CD4-positive, alpha-beta T cell treated with Interleukin-21 for 1 hour (primary cell): ENCODE measurements at places on chromosomes 12 and 14.

GRCh38 chr12:74145328-74145727 is 392.3 kb upstream of the ATXN7L3B start:
- no peak for DNase-seq

DNA sequence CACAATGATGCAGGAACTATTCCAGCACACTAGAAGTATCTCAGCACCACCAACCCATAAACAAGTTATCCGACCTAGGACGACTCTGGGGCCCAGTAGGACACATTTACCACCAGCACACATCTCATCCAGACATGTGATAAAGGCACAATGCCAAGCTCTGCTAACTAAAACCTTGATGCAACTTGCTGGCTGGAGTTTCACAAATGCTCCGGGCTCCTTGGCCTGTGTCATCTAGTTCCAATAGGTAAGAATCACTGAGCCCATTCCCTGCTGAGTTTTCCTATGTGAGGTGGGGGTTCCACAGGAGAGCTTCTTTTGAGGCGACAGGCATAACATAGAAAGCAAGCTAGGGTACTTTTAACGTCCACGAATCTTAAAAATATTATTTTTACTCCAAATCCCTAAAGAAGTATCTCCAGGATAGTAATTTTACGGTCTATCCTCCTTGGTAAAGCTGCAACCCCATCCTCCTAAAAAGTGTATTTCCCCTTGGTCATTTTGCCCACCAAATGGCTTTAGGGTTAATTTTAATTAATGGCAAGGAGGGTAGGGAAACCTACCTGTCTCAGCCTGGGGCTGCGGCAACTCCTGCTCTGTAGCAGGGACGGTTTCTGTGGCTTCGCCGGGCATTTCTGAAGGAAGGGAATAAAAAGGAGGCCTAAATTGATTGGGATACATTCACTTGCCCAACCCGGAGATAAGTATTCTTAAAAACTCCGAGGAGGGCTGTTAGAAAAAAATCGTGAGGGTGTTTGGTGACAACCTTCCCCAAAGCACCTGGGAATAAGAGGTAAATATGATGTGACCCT is 1.0 kb downstream of the NACA start:
- peak; percentile 13 for DNase-seq

- DNase-seq = no peak
These were observed 291.7 kb upstream of the FAR2 start for GRCh38 chr12:28857369-28857768.

DNA sequence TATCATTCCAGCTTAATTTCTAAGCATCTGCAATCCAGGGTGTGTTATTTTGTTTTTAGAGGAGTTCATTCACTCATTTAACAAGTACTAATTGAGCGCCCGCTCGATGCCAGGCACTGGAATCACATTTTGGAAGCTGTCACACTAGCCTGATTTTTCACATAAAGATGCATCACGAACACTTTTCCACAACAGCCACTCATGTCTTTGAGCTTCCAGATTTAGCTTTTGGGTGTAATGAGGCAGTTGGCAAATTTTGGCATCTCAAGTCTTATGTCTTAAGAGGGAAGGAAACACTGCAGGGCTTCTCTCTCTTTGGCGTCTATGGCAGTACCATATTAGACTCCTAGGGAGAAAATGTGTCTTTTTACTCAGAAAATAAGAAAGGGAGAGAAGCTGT is 14.0 kb downstream of the NRXN3 start:
- DNase-seq = no peak

DNA sequence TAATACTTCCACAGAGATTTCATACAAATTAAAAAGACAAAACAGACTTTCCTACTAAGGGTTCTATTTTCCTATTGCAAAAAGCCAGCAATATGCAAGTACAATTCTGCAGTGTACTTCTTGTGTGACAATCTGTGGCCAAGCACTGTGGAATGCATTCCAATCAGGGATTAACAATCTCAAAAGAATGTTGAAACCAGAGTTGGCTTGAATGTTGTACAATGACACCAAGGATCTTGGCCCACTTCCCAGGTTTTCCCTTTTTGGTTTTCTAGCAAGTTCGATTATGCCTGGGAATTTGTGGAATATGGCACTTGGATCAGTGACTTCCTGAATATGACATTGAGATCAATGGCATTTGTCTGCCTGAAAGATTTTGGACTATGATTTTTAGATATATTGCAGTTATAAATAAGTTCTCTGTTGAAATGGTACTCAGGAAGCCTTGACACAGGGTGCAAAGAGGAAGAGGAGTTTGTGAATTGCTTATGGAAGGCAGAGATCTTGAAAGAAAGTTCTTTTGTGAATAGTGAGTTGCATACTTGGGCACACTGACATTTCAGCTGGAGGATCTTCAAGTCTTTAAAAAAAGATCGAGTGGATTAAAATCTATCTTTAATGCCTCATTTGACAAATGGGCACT is 81.4 kb upstream of the FERMT2 start:
- no peak for DNase-seq

GRCh38 chr14:77033622-77034589 is 5.4 kb upstream of the IRF2BPL start:
- peak; percentile 90 for DNase-seq

DNA sequence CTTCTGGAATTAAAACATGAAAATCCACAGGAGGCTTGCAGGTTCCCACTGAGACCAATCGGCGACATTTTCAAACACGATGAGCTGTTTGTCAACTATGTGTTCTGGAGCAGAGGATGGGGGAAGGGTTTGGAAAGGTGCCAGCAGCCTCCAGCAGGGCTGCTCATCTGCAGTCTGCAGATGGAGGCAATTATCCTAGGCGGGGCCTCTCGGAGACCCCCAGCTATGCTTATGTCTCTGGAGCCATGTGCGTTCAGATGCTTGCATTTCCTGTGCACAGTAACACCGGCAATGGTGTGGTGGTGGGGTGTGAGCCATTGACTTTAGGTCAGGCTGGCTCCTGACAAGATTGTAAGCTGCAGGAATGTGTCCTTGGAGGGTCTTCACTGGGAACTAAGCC is 51.7 kb downstream of the RPH3A start:
- no peak for DNase-seq

DNA sequence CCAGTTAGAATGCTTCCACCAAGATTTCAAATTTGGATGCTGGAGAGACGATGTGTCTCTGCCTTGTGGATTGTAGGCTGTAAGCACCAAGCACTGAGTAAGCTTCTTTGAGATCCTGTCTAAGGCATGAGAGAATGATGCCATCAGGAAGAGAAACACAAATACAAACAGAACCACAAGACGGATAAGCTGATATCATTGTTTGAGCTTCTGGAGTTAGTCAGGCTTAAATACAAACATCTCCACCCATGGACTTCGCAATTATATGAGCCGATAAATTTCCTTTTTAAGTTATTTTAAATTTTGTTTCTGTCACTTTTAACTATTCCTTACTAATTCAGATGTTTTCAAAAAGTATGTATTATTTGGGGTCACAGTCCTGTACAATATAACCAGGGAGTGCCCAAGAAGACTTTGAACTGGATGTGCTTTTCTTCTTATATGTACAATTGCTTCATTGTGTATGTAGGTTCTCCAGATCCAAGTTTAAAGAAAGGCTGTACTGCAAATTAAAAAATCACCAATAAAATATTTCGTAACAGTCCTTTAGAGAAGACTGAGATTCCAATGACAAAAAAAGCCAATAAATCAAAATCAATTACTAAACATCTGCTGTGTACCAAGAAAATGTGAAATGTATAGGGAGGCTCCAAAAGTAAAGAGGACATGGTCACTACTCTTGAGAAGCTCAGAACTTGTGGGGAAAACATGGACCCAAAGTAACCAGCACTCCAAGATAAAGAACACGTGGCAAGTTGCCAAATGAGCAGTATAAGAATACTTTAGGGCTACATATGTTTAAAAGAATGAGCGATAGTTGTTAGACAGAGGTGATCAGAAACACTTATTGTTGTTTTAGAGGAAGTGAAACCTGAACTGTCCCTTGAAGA is 274.1 kb downstream of the ADAMTS20 start:
- DNase-seq = no peak

DNA sequence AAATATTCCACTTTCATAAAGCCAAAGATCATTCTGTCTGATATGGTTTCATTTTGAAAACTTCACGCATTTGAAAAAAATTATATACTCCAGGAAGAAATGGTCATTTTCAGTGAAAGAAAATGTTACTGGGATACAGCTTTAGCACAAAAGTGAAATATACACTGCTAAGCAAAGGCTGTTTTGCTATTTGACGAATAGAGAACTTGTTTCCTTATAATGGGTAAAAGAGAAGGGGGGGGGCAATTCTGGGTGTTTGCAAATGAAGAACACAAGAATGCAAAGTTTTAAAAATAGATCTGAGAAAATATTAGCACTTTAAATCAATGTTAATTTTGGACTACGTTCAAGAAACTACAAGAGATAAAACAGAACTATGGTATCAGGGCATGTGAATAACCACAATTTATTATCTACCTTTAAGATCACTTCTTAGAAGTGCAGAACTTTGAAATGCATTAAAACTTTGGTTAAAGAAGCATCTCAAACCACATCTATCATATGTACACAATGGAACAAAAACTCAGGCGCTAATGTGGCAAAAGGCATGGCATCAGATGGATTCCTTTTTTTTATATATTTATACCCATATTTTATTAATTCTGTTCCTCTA is 51.1 kb downstream of the EFCAB11 start:
- peak; percentile 24 for DNase-seq

DNA sequence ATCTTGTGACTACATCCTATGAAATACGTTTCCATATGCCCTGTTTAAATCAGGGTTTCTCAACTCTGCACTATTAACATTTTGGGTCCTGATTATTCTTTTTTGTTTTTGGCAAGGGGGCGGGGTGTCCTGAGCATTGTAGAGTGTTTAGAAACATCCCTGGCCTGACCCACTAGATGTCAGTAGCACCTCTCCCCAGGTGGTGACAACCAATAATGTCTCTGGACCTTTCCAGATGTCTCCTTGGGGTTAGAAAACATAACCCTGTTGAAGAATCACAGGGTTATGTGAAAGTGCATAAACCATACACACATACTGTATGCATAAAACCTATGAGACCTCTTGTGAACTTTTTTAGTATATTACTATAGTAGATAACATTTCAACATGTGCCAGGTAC is 1.4 kb downstream of the ACAD10 start:
- peak; percentile 4 for DNase-seq

GRCh38 chr12:47458279-47458678 is 247.6 kb downstream of the RPAP3 start:
- no peak for DNase-seq

DNA sequence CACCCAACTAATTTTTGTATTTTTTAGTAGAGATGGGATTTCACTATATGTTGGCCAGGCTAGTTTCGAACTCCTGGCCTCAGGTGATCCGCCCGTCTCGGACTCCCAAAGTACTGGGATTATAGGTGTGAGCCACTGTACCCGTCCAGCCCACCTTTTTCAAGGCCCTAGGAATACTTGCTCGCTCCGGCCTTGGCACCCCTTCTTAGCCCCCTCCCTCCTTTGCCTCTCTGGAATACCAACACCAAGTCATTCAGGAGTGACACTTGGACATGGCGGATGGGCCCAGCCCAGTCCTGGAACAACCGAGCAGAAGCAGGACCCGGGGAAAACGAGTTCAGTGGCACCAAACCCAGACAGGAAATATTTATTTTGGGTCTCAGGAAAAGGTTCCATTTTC is 29.1 kb downstream of the PLEKHG3 start:
- DNase-seq = no peak

DNA sequence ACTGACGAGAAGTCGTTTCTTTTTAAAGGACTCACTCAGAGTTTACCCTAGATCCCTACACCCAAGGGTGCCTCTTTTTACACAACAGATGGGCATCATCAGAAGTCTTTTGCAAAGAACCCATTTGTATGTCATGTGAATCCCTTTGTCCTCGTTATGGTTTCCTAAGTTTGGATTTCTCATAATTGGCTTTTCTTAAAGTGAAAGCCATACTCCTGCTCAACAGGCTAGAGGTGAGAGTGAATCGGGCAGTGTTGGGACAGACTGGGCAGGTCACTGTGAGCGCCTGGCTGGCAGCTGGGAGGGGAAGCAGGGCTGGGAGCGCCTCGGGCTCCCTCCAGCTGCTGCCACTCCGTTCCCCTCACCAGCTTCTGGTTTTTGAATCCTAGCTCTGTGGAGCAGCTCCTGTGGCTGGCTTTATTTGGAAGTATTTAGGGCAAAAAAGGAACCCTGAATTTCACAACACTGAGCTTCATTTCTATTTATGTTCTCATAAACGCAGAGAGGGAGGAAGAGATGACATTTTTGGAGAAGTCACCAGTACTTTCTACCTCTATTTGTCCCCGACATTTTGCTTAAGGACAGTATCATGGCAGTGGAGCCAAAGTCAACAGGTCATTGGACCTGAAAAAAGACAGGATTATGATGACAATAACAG is 63.8 kb upstream of the ACTN1 start:
- DNase-seq = peak; percentile 4

GRCh38 chr12:18383203-18383602 is 121.9 kb downstream of the PIK3C2G start:
- no peak for DNase-seq

DNA sequence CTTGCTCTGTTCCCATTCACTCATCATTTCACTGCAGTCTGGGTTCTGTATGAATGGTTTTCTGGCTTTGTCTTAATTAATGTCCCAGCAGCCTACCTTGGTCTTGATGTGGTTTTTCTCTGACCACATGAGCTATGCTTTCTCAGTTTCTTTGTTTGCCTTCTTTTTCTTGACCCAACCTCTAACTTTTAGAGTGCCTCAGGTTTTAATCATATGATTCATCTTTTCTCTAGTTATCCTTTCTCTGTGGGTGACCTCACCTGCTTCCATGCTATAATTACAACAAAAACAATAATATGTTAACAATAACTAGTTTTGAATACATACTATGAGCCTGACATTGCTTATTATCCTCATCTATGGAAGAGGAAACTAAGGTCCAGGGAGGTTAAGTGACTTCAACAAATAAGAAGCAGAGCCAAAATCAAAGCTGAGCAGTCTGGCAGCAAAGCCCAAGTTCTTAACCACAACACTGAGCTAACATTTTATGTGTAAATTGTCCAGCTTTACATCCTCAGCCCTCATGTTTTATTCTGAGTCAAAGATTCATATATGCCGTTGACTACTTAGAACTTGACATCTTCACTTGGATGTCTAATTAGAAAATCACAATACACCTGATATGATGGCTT is 4.7 kb upstream of the EPYC start:
- no peak for DNase-seq

DNA sequence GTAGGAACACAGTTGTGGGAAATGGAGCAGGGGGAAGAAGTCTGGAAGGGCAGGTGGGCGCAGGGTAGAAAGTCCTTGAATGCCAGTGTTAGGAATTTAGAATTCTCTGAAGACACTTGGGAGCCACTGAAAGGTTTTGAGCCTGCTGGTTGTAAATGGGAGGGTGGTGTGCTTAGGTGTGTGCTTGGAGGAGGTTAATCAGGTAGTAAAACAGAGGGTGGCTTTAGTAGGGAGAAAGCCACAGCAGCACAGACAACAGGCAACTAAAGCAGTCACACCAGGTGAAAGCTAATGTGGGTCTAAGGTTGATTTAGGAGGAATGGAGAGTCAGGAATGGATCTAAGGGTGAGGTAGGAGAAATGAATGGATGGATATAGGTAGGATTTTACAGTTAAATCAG is 385.0 kb downstream of the ZFP36L1 start:
- DNase-seq = no peak

- DNase-seq = no peak
These were observed 21.8 kb upstream of the EGLN3 start for GRCh38 chr14:33972583-33973081.
